K562 (cell line): ENCODE measurements at places on chromosomes 5 and 9. TPM values are rescaled to one million over a fixed set of nuclear protein-coding genes. Genes with fewer than 3 reads are reported as not detected.

GRCh38 chr5:147902609-147903115 is 3.7 kb downstream of the C5orf46 start:
- DNase-seq, result no peak

GRCh38 chr9:120861935-120862334 is 15.1 kb downstream of the PHF19 start:
- no peak for DNase-seq

The SLC4A9 gene
- not detected in 2 replicates for polyA plus RNA-seq

GRCh38 chr5:72852356-72852755 is 35.9 kb downstream of the TNPO1 start:
- DNase-seq, result no peak

The LECT2 gene
- not detected in 2 replicates for polyA plus RNA-seq
